Transverse colon (tissue), 4 donors: ENCODE measurements at places on chromosomes 12 and 14. TPM values are rescaled to one million over a fixed set of nuclear protein-coding genes. Genes with fewer than 3 reads are reported as not detected.

GRCh38 chr14:97578982-97579548 lies 781.9 kb downstream of the VRK1 start:
- no peak for DNase-seq

DNA sequence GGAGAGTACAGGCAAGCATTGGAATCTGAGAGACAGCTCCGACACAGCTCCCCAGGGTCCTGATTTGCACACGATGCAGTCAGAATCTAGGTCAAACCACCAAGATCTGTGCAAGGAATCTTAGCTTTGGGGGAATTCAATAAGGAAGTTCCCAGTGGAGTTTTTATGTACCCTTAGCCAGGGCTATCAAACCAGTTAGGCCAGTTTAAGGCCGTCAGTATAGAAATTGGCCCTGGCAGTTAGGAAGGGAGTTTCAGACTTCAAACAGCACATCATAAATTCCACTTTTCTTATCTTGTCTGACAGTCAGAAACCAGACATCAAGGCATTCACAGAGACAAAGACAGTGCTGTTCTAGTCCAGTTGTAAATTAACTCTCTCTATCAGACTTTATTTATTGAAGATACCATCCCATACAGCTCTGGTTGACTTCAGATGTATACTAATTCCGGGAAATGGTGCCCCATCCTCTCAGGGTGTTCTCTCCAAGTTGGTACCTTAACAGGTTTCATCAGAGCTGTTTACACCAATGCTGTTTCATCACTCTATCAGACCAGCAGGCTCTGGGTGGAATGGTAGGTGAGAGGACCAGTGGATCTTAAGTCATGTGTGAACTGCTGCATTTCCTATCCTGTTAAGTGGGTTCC lies 157.5 kb upstream of the ATF7IP start:
- peak; percentile 71 for DNase-seq

PRB3 gene
- total RNA-seq = not detected

TSHR gene
- 2.4 TPM for total RNA-seq

DNA sequence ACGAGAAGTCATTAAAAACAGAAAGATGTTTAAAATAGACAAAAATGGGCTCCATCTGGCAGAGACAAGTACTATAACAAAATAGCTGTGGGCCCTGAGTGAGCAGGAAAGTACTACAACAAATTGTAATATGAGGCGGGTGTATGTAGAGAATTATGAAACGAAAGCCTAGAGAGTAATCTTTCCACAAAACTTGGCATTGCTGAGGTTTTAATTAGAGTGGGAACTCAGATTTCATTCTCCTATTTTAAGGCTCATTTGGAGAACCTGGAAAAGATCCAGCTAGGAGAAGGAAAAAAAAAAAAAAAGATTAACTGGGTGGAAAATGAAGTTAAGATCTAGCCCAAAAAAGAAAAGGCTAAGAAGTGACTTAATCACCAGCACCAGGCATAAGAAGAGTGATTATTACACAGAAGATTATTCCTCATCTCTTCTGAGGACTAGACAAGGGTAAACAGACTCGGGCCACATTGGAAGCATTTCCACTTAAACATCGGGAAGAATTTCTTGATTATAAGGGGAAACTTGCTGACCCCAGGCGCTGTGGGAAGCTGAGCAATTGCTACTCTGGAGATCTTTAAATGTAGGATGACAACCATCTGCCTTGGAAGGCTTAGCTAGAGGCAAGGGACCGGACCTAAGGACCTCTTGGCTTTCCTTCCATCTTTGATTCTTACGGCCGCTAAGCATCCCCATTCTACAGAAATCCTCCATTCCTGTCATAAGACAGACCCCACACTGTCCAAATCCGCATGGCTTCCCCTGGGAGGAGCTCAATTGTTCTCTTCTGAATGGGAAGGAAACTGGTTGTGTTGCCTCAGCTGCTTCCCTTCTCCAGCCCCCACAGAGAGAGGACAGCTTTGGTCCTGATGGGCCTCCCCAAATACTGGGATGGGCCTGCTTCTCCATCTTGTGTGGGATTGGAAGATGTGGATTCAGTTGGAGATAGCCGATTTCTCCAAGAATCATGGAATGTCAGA lies 40.6 kb downstream of the IGF1 start:
- DNase-seq = no peak

DNA sequence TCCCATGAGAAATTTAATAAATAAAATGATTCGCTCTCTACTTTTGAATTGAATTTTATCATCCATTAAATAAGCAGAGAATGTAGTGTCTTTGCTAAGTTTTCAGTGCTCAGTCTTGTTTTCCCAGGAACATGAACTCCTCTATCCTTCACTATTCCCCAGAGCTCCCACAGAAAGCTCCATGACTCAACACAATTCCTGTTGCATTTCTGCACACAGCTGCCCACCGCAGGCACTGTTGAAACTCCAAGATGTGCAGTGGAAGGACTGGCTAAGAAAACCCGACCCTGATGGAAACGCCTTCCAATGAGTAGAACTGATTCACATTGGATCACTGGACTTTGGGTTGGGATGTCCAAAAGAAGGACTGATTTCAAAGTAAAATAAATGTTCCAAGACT lies 202.4 kb upstream of the AMIGO2 start:
- no peak for DNase-seq

DNA sequence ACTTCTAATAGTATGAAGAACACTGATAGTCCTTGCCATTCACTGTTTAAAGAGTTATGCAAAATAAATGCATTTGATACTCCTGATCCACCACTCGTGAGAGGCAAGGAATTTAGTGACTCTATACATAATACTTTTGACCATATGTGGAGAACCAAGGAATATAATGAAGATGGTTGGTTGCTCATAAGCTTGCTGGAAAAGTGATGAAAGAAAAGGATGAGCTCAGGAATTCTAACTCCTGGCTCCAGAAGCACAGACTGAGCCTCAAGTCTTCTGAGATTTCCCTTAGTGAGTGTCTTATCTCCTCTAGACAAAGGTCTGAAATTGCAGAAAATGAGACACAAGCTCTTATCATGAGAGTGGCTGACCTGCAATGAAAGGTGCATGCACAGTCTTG lies 57.1 kb upstream of the KRAS start:
- DNase-seq = no peak

DNA sequence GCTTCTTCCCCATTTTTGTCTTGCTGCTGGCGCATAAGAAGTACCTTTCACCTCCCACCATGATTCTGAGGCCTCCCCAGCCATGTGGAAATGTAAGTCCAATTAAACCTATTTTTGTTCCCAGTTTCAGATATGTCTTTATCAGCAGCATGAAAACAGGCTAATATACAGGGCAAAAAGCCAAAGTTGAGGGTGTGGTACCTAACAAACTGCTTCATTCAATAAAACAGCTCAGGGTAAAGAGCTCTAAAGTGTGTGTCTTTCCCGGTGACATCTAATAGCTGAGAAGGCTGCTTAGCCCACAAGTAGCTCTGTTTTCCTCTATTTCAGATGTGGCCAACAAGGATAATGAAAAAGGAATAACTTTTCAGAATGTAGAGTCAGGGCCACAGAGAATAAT lies 76.7 kb upstream of the SLC8A3 start:
- DNase-seq = no peak

- DNase-seq = no peak
Observed at GRCh38 chr14:37413050-37413449, 182.0 kb downstream of the FOXA1 start.

- no peak for DNase-seq
Observed at GRCh38 chr14:68535404-68536017, 257.4 kb downstream of the ZFP36L1 start.

HSPB8 gene
- 42.7 TPM for total RNA-seq

SLC17A8 gene
- 21.8 TPM for total RNA-seq

DNA sequence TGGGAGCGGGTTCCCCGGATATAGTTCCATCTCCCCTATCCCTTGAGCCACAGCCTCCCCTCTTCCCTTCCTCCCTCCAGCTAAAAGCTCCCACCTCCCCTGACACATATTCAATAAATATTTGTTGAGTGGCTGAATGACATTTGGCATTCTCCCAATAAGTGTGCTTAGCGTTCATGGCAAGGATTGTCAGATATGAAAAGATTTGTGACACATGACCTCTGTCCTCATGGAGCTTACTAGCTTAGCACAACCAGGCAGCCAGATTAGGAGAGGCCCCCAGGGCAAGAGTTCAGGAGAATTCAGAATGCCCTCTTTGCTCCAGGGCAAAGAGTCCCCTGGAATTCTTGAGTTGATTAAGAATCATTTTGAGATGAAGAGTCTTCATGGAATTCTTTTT lies 22.5 kb upstream of the SLC6A12 start:
- no peak for DNase-seq

KRT79 gene
- total RNA-seq = not detected
